ENCODE measurements at places on chromosomes 1 and 21. TPM values are rescaled to one million over a fixed set of nuclear protein-coding genes. Genes with fewer than 3 reads are reported as not detected.

GRCh38 chr1:161506336-161507223, 1.3 kb downstream of the FCGR2A start:
- peak; percentile 75 for DNase-seq

DNA sequence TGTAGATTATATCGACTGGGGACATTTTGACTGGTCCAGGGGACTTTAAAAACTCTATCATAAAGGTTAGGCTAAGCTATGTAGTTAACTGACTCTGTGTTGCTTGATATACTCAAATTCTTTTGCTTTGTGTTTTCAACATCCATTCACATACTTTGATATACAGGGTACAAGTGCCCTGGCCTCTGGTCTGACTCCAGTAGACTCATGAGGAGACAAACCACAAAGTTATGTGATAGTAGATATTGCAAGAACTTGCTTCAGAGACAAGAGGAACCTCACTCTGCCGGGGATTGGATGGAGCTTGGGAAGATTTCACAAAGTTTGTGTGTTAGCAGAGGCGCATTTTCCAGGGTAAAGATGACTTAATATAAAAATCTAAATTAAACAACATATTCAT, 1.3 kb downstream of the GORAB start:
- DNase-seq: no peak

DNA sequence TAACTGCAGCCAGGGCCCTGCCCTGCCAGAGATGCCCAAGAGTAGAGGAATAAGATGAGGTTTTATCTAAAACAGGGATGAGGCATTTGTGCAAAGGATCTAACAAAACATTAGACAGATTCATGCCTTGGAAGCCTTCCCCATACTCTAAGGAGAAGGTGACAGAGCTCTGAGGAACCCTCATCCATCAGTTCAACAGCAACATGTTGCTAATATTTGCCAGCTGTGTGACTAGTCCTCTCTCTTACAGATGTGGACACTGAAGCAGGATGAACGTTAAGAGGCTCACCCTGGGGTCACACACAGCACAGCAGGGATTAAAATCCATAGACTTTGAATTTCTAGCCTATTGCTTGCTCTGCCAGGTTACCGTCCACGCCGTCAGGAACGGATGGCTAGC, 99.0 kb downstream of the ZBTB18 start:
- DNase-seq: no peak

DNA sequence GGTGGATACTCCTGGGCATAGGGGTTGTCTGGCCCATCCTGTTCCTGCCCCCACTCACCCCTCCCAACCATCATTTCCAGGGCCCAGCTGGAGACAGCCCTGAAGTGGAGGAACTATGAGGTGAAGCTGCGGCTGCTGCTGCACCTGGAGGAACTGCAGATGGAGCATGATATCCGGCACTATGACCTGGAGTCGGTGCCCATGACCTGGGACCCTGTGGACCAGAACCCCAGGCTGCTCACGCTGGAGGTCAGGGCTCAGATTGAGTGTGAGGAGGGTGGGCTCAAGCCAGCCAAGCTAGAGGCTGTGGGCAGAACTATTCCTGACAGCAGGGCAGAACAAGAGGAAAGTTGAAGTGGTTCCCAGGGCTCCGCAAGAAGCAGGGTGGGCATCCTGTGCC, 14.2 kb downstream of the RHOC start:
- no peak for DNase-seq

GRCh38 chr1:29593601-29594382, 357.5 kb downstream of the PTPRU start:
- DNase-seq: no peak

- DNase-seq: no peak
Observed at GRCh38 chr1:14520514-14521163, 77.8 kb upstream of the KAZN start.

DNA sequence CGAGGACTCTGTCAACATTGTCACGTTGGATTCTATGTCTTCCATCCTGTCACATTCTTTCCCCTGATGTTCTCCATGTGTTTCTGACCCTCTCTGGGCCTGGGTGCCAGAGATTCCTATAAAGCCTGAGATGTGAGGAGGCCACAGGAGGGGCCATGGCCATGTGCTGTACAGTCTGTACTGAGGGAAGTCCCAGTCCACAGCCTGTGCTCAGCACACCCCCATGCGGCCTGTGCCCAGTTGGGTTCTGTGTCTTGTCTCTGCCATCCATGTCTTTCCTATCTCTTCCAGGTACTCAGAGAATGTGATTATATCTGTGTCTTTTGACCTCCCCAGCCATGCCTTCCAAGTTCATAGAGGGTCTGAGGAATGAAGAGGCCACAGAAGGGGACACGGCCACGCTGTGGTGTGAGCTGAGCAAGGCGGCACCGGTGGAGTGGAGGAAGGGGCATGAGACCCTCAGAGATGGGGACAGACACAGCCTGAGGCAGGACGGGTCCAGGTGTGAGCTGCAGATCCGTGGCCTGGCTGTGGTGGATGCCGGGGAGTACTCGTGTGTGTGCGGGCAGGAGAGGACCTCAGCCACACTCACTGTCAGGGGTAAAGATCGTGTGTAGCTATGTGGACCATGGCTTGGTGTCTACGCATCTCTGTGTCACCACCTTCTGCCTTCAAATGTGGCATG, 86.1 kb downstream of the OBSCN start:
- DNase-seq: no peak

- peak; percentile 76 for DNase-seq
Observed at GRCh38 chr1:38455829-38456530, 403.6 kb downstream of the RRAGC start.

GRCh38 chr21:39728341-39728740, 16.6 kb upstream of the IGSF5 start:
- no peak for DNase-seq

DNA sequence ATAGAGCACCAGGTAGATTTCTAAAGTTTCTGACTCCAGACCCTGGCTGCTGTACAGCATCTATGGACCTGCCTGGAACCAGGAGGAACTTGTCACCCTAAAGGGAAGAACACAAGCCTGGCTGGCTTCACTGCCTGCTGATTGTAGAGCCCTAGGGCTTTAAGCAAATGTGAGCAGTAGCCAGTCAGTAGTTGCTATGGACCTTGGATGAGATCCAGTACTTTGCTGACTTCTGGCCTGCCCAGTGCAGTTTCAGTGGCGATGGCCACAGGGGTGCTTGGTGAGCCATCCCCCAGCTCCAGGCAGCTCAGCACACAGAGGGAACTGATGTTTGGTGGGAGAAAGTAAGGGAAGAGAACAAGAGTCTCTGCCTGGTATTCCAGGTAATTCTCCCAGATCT, 68.4 kb downstream of the ATP6V1G3 start:
- no peak for DNase-seq

- DNase-seq: no peak
Observed at GRCh38 chr1:12539320-12539704, 78.7 kb downstream of the DHRS3 start.

- DNase-seq: peak; percentile 64
Observed at GRCh38 chr1:244237445-244237844, 186.4 kb downstream of the ZBTB18 start.

GRCh38 chr21:29939924-29940275, at the start of gene GRIK1:
TSS of gene GRIK1 (minus strand) at chr21:29939996.
- DNase-seq: no peak

DNA sequence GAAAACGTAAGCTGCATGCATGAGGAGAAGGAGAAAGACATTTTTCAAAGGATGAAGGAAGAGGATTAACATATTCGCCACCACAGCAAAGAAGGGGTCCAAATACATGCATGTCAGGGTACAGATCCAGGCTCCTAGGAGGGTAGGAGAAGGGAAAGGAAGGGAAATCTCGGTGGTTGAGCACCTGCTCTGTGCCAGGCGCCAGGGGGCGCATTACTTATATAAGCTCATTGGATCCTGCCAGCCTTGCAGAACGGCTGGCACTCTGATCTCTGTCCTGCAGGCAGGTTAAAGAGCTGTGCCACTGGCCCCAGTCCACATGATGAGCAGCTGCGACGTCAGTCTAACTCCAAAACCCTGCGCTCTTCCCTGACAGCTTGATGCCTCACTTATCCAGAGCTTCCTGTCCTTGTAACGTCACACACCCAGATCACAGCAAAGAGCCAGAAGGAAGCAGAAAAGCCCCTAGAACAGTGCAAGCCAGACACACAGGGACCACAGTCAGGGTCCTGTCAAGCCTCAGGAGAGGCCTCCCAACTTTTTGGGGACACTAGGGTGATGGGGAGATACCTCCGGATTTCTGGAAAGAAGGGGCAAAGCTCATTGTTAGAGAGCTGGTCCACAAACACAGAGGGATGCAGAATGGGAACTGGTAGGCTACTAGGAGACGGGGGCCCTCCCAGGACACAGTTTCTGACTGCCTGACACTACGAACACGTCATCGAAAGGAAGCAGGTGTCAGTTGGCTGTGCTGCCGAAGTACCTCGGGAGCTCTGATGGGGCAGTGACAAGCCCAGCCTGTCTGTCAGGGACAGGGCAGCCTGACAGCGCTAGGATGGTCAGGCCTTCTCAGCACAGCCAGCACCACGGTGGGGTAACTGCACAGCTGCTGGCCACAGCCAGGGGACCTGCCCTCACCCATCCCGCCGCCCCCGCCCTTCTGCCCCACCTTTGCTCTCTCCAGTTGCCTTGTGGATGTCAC, 99.1 kb downstream of the BEND5 start:
- peak; percentile 67 for DNase-seq

- no peak for DNase-seq
Observed at GRCh38 chr1:20187103-20187812, 940 bp upstream of the PLA2G2C start.

DNA sequence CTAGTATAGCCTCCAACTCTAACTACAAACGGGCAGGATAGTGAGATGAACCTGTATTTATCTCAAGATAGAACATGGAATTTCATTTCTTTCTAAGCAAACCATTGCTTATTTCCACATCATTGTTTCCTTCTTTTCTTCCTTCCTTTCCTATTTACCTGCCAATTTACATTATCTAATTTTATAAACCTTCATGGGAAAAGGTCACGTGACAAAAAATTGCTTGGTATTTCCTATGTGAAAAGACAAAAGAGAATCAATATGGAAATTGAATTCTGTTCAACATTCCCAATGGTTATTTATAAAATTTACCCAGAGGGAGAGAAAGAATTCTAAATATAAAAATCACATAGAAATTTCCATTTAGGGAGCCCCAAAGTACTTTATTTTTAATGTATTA, 22.4 kb upstream of the RBM15 start:
- DNase-seq: no peak

DNA sequence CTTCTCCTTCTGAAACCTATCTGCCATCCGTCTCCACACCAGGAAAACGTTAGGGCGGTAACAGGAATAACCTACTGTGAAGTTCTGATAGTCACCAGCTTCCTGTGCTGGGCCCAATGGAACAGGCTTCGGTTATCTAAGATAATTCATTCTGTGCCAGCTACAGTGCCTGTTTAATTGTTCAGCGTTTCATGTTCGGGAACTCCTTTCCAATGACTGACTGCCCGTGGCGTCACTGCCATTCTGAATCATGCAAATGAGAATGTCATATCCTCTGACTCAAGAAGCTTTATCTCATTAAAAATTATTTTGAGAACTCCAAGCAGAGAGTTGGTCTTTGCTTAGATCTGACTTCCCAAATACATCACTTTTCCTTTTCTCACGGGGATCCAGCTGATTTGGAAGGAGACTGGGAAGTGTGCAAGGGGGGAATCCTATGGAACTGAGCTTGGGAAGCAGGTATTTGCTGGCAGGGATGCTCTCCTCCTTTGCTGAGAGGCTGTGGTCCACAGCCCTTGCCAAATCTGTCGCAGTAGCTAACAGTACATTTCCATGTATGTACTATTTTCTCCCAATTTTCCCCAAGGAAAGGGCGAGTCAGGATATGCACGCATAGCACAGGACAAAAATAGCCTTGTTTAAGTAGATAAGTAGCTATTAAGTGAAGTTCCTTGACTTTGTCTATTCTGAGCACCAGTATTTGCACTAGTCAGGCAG, 358.7 kb downstream of the LTN1 start:
- peak; percentile 95 for DNase-seq

GRCh38 chr1:228271701-228272251, 63.9 kb downstream of the OBSCN start:
- no peak for DNase-seq

- DNase-seq: no peak
Observed at GRCh38 chr1:41353744-41354143, 7.5 kb upstream of the FOXO6 start.

- peak; percentile 55 for DNase-seq
Observed at GRCh38 chr1:91846007-91846638, 39.8 kb downstream of the TGFBR3 start.

- no peak for DNase-seq
Observed at GRCh38 chr1:10735563-10736305, 60.7 kb downstream of the CASZ1 start.

Gene KLF17
- total RNA-seq: not detected

Gene TRAF3IP3
- not detected for total RNA-seq

Gene S100A3
- 2.8 TPM for total RNA-seq

Gene CFHR5
- total RNA-seq: not detected

Gene C1orf141
- not detected for total RNA-seq

Gene RGS1
- not detected for total RNA-seq

Gene MAN1A2
- total RNA-seq: 31.3 TPM

Gene CFAP298
- 20.0 TPM for total RNA-seq

Gene FCRL4
- not detected for total RNA-seq

Gene LMOD1
- not detected for total RNA-seq

Gene HRNR
- not detected for total RNA-seq

Gene ITSN1
- 35.3 TPM for total RNA-seq

Gene PKLR
- total RNA-seq: under 0.01 TPM

Gene OR2L8
- not detected for total RNA-seq

Gene LEFTY2
- not detected for total RNA-seq

Gene FAM72D
- 0.87 TPM for total RNA-seq

All from lung microvascular endothelial cell (primary cell).